ENCODE measurements at places on chromosomes 2 and 18.

- DNase-seq, result no peak
Observed at GRCh38 chr18:55327454-55327853, 260.5 kb downstream of the TCF4 start.

GRCh38 chr2:59884166-59884565 is 669.3 kb downstream of the BCL11A start:
- DNase-seq, result no peak

DNA sequence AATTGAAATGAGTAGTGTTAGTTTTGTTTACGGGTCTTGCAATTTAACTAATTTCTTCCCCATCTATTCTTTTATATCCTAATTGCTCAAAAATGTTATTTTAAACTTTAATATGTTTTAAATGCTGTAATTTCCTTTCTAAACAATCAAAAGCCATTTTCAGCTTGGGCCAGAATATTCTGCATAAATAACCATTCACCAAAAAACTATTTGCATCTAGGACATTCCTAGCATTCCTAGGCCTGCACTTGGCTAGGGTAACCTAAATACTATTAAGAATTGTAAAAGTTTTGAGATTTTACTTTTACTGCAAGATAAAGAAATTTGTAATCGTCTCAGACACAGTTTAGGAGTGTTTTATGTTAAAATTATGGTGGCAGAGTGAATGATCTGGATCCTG is 7.8 kb upstream of the ETAA1 start:
- DNase-seq, result no peak

DNA sequence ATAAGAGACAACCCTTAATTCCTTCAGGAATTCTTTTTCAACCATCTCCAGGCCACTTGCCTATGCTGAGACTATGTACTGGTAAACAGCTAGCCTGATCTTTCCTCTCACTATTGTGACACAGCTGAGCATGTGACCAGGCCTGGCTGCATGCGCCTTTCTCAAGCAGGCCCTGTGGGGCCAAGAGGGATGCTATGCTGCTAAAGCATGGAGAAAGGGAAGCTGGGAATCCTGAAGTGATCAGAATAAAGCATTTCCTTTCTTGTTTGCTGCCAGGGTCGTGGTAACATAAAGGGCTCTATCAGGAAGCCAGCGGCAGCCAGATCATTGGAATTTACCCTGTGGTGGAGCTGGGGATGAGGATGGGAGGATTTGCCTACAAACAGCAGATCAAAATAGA is 29.8 kb upstream of the LCLAT1 start:
- no peak for DNase-seq

- no peak for DNase-seq
Observed at GRCh38 chr2:129812071-129812470, 167.4 kb upstream of the RAB6C start.

DNA sequence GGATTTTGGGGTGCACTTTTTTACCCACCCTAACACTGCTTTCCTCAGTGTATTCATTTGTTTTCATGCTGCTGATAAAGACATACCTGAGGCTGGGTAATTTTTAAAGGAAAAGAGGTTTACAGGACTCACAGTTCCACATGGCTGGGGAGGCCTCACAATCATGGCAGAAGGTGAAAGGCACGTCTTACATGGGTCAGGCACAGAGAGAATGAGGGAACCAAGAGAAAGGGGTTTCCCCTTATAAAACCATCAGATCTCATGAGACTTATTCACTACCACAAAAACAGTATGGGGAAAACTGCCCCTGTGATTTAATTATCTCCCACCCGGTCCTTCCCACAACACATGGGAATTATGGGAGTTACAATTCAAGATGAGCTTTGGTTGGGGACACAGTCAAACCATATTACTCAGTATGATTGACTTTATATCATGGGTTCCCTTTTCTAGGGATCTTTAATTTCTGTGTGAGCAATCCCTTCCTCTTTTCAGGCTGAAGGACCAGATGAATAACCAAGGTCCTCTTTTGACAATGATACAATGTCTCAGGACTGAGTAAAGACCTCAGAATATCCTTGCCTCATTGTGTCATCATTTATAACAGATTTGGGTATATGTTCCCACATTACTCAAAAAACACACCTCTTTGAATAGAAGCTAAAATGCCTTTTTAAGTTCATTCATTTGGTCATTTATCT is 100.1 kb upstream of the TRIB2 start:
- DNase-seq, result no peak

- DNase-seq, result no peak
Observed at GRCh38 chr2:136517716-136518115, 247.6 kb upstream of the THSD7B start.

GRCh38 chr18:79753391-79753851 is 44.3 kb upstream of the KCNG2 start:
- DNase-seq, result no peak

DNA sequence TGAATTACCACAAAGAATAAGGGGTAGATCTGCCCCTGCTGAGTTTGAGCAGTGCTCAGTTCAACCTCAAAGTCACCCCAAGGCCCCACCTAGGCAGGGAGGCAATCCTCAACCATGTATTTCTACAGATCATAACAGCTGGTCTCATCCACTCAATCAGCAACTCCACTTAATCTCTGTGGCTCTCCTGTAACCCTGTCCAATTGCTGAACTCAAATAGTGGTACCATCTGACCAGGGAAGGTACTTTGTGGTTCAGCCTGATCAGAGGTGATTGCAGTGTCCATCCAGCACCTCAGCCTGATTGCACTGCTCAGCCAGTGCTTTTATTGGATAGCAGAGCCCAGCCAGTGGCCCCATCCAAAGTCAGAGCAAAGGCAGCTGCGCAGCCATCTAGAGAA is 91.0 kb upstream of the SLC4A10 start:
- DNase-seq, result no peak

DNA sequence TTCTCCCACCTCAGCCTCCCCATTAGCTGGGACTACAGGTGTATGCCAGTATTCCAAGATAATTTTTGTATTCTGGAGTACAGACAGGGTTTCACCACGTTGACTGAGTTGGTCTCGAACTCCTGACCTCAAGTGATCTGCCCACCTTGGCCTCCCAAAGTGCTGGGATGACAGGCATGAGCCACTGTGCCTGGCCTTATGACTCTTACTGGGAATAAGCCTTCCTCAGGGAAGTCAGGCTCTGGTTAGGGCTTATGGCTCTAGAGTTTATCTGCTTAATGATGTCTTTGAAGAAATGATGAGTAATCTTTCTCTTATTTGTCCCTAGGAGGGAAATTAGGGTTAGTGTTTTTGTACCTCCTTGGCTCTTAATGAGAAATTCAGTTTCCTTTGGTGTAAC is 187.7 kb downstream of the FAM210A start:
- no peak for DNase-seq

DNA sequence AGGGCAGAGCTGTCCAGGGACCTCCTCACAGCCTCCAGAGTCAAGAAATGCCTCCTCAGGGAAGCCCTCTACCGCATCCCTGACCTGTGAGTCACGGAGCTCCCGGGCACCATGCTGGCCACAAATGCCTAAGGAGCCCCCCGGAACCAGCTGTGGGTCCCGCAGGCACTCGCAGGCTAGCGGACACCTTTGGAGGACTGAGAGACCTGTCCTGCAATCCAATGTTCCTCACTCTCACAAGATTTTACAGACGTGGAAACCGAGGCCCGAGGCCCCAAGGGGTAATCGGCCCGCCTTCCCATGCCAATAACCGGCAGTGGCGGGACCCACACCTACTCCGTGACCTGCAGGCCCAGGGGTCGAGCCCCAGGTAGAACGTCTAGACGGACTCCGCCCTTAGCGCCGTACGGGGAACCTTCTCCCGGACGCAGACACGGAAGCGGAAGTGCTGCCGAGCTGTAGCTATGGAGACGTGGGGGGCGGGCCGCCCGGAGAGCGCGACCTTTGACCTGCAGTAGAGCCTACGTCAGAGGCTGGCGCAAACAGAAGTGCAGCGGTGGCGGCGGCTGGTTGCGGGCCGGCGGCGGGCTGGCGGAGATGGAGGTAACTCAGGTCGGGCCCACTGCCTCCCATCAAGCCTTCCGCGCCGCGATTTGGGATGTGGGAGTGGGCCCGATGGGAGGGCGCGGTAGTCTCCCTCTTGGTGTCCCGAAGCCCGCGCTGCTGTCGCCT is at the start of gene GCC2:
TSS of gene GCC2 (plus strand) at position 529 of the 732 bp plus-strand sequence. CDS start at position 598, 69 bp downstream.
- peak; percentile 92 for DNase-seq

DNA sequence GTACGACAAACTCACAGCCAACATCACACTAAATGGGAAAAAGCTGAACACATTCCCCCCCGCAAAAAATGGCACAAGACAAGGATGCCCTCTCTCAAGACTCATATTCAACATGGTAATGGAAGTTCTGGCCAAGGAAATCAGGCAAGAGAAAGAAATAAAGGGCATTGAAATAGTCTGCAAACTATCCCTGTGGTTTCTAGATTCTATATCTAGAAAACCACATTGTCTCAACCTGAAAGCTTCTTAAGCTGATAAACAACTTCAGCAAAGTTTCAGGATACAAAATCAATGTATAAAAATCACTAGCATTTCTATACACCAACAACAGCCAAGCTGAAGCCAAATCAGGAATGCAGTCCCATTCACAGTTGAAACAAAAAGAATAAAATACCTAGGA is 294.6 kb upstream of the CYP26B1 start:
- no peak for DNase-seq

DNA sequence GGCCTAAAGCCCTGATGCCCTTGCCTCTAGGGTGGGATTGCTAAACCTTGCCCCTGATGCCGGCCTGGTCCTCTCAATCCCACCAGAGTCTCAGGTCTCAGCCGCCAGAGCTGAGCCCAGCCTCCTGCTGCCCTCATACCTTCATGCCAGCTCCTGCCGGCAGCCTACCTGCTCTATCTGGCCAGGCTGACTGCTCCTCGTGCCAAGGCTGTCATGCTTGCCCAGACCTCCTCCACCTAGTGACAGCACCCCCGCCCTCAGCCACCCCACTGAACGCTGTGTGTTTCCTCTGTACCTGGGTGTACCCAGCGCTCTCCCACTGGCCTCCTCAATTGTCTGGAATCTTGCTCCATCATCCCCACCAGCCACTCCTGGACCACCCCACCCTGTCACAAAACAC is 120.1 kb downstream of the CACNB4 start:
- DNase-seq, result no peak

DNA sequence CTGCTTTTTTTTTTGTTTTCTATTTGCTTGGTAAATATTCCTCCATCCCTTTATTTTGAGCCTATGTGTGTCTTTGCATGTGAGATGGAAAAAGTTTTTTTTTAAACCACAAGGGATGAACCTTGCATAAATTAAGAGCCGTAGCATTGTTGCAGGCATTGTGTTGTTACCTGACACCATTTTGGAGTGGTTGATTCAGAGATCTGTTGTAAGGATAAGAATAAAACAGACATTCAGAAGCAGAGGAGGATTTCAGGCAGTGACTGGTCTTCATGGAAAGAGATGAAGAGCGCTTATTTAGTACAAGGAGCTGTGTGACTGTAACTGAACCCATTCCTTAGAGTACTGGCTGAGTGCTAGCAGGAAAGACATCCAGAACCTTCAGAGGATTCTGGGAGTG is 101.2 kb downstream of the LTBP1 start:
- no peak for DNase-seq

DNA sequence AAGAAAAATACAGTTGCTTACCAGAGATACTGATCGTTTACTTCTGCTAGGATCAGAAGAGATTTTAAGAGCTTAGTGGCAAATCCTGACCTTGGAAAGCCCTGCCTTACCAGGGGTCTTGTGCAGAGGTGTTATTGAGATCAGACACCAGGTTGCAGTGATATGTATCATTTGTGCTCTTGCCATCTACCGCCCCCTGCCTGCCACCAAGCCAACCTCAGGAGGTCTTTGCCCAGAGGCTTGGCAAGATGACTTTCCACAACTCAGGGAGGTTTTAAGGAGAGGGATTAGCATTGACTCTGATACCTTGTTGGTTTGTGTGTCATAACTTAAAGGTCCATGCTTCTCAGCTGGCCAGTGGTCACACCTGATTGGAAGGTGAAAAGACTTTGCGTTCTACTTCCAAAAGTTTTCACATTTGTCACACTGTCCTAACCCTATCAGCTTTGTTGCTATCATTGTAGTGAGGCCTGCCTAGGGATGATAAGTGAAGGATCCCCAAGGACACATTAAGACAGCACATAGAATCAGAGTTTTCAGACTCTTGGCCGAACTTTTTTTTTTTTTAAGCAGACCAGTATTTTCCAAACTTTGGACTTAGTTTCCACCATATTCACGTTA is 46.2 kb upstream of the MGAT5 start:
- no peak for DNase-seq

- DNase-seq, result no peak
Observed at GRCh38 chr2:29848566-29849310, 72.6 kb downstream of the ALK start.

GRCh38 chr18:34342960-34343359 is 118.2 kb upstream of the NOL4 start:
- DNase-seq, result no peak
